ENCODE measurements at places on chromosomes 2 and 18.
A peak's percentile ranks its signal among the peaks of the same experiment; 100 is the strongest.

GRCh38 chr2:219616550-219616949, 10.9 kb upstream of the SLC4A3 start:
- DNase-seq: no peak

- peak; percentile 79 for DNase-seq
These were observed 10.0 kb upstream of the PROC start for GRCh38 chr2:127408004-127408806.

GRCh38 chr2:125643585-125643984, 1012.4 kb upstream of the GYPC start:
- no peak for DNase-seq

DNA sequence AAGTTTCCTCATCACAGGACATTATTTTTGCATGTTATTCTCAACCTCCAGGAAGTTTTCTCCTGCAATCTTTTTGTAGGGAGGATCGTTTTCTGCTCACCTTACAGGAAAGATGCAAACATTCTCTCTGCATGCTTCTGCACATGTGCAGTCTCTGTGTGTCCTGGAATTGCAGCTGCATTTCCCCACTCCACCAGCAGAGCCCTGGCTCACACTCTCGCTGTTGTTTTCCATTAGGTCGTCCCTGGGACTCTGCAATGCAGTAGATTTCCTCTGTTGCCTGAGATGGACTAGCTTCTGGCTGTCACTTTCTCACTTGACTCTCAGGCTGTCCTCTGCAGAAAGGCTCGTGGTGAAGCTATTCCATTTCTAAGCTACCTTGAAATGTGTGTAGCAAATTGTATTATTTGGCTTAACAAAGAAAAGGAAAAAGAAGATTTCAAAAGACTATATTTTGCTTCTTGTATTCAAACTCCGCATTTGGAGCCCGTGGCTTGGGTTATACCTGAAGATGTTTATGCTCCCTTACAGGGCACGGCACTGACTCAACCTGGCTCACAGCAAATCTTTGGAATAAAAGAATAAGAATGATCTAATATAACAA, 346.7 kb downstream of the RAD51AP2 start:
- peak; percentile 13 for DNase-seq

DNA sequence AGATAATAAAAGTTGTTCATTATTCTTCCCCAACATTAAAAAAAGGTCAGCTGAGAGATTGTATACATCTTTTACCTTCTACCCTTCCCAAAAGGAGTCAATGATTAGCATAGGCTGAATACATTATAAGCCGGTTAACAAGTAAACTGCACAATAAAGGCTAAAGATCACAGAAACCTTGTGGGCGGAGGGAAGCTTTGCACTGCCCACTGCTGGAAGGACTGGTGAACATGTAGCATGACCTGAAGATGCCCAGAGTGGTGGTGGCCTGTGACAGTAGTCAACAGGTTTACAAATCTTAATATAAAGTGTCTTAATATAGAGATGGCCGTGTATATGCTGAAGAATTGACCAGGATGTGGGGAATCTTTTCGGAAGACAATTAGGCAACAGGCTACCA, 35.6 kb downstream of the ARL5A start:
- DNase-seq: no peak

- DNase-seq: no peak
These were observed 62.9 kb upstream of the ZFP36L2 start for GRCh38 chr2:43289331-43289730.

- DNase-seq: no peak
These were observed 75.6 kb downstream of the MRO start for GRCh38 chr18:50744253-50744652.

DNA sequence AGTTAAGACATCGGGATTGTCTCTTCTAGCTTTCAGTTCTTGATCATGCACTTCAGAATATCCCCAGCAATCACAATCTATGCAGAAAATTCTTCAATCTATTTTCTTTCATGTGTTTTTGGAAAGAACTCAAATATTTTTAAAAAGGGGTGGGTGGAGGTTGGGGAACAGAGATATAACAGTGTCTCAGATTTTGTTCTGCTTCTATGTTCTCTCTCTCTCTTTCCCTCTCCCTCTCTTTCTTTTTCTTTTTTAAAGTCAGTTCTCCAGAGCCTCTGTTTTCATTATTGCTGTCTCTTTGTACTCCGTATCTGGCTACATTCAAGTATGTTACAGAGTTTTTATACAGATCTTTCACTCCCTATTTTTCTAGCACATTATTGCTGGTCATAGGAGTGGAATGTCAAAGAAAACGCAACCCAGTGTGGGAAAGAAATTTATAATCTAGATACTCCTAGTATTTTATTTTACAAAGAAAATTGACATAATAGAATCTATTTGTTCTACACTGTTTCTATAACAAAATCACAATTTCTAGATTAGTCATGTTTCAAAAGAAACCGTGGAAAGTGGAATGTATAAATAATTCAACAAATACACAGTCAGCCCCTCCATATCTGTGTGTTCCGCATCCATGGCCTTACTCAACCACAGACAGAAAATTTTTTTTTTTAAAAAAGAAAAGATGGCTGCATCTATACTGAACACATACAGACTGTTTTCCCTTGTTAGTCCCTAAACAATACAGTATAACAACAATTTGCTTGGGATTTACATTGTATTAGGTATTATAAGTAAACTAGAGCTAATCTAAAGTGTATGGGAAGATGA, 11.2 kb upstream of the NEMP2 start:
- DNase-seq: no peak

- DNase-seq: no peak
These were observed 1274.5 kb upstream of the CRIM1 start for GRCh38 chr2:35081001-35081621.

DNA sequence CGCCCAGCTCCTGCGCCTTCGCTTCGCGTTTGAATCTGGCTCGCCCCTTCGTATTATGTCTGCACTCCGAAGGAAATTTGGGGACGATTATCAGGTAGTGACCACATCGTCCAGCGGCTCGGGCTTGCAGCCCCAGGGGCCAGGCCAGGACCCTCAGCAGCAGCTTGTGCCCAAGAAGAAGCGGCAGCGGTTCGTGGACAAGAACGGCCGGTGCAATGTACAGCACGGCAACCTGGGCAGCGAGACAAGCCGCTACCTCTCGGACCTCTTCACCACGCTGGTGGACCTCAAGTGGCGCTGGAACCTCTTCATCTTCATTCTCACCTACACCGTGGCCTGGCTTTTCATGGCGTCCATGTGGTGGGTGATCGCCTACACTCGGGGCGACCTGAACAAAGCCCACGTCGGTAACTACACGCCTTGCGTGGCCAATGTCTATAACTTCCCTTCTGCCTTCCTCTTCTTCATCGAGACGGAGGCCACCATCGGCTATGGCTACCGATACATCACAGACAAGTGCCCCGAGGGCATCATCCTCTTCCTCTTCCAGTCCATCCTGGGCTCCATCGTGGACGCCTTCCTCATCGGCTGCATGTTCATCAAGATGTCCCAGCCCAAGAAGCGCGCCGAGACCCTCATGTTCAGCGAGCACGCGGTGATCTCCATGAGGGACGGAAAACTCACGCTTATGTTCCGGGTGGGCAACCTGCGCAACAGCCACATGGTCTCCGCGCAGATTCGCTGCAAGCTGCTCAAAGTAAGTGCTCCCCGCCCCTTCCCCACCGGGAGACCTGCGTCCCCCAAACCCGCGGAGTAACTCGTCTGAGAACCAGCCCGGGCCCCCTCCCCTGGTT, 453 bp downstream of the KCNJ3 start:
- no peak for DNase-seq

DNA sequence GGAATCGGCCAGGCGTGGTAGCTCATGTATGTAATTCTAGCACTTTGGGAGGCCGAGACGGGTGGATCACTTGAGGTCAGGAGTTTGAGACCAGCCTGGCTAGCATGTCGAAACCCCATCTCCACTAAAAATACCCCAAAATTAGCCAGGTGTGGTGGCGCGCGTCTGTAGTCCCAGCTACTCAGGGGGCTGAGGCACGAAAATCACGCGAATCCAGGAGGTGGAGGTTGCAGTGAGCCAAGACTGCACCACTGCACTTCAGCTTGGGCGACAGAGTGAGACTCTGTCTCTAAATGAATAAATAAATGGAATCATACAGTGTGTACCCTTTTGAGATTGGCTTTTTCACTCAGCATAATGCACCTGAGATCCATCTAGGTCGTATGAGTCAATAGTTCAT, 19.4 kb upstream of the TTC39C start:
- DNase-seq: no peak

- no peak for DNase-seq
These were observed 5.5 kb upstream of the GPC1 start for GRCh38 chr2:240429872-240430491.

- no peak for DNase-seq
These were observed 50.0 kb downstream of the KCNE4 start for GRCh38 chr2:223102040-223102400.

DNA sequence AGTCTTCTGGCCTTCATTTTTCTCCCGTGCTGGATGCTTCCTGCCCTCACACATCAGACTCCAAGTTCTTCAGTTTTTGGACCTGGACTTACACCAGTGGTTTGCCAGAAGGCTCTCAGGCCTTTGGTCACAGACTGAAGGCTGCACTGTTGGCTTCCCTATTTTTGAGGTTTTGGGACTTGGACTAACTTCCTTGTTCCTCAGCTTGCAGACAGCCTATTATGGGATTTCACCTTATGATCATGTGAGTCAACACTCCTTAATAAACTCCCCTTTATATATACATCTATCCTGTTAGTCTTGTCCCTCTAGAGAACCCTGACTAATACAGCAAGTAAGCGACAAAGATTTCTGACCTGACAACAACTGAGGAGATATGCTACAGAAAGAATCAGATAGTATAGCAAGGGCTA, 7.2 kb downstream of the CDC42EP3 start:
- DNase-seq: no peak

- peak; percentile 71 for DNase-seq
These were observed 108.0 kb downstream of the SLC8A1 start for GRCh38 chr2:40343902-40344301.

DNA sequence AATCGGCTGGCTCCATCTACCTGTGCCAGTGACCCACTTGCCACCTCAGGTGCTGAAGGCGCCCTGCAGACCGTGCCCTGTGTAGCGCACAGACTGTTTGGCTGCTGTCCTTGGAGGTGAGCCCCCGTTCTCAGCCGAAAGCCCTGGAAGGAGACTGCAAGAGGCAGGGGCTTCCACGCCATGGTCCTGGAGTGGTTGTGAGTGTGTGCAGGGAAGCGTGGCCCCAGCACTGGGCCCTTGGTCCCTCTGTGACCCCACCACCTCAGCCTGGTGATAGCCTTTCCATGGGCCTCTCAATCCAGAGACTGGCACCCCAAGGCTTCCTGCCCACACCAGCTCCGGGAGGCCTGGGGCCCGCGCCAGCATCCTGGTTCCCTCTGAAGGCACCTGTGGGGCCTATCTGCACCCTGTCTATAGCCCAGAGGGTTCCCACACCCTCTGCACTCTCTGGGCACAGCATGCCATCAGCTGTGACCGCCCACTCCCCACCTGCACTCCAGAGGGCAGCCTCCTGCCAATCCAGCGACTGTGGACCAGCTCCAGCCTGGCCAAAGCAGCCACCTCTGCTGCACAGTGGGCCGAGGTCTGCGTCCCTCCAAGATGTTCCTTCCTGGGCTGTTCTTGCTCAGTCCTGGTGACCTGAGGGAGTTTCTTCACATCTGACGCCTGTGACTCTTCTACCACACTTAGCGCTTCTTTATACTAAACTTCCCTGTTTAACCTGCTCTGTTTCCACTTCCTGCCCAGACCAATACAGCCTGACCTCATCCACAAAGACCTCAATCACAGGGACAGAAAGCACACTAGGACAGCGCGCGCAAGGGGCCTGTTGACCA, 109.5 kb downstream of the EIPR1 start:
- DNase-seq: no peak

DNA sequence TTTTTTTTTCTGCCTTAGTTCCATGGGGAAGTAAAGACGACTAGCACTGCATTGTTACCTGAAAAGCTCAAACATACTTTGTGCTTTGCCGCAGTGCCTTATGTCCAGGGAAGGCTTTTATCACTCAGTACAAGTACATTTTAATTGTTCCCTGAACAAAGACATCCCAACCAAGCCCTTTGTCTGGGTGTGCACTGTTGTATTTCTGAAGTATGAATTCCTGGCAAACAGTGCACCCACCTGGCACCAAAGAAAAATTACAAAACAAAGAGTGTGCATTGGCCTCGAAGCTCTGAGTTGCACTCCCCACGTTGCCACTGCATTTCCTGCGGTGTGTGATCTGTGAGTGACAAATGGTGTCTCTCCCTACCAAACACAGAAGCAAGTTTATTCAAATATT, 858.5 kb upstream of the PIK3C3 start:
- DNase-seq: peak; percentile 10
